NCI-H460 (cell line): ENCODE measurements at places on chromosomes 13 and 19.

- DNase-seq: no peak
These were observed 20.0 kb upstream of the WDFY2 start for GRCh38 chr13:51564252-51564651.

GRCh38 chr13:60772726-60773125, 375.7 kb downstream of the TDRD3 start:
- DNase-seq: no peak

GRCh38 chr19:18021121-18021755, 13.3 kb downstream of the ARRDC2 start:
- DNase-seq: no peak

DNA sequence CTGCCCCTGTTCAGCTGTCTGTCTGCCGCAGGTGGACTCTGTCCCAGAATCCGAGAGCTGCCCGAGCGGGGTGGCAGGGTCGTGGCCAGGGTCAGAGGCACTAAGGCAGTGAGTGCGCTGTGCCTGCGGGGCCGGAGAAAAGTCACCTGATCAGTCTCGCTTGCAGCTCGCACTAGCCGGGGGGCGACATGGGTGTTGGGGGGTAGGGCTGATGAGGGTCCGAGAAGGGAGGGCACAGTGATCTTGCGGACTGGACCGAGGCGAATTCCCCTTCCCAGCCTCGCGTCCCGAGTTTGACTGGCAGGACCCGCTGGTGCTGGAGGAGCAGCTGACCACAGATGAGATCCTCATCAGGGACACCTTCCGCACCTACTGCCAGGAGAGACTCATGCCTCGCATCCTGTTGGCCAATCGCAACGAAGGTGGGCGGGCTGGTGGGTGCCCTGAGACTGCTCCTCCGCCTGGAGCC, 627 bp downstream of the GCDH start:
- no peak for DNase-seq

- no peak for DNase-seq
These were observed 1.9 kb downstream of the ICAM5 start for GRCh38 chr19:10291554-10292205.

- no peak for DNase-seq
These were observed 7.8 kb downstream of the LYL1 start for GRCh38 chr19:13094771-13095392.

GRCh38 chr13:73433458-73433857, 374.7 kb downstream of the KLF5 start:
- DNase-seq: no peak
